Stimulated activated CD4-positive, alpha-beta T cell treated with anti-CD3 and anti-CD28 coated beads, Interleukin-2, amount 100 ng/mL, for 24 hours (primary cell): ENCODE measurements at places on chromosomes 16 and 17.

DNA sequence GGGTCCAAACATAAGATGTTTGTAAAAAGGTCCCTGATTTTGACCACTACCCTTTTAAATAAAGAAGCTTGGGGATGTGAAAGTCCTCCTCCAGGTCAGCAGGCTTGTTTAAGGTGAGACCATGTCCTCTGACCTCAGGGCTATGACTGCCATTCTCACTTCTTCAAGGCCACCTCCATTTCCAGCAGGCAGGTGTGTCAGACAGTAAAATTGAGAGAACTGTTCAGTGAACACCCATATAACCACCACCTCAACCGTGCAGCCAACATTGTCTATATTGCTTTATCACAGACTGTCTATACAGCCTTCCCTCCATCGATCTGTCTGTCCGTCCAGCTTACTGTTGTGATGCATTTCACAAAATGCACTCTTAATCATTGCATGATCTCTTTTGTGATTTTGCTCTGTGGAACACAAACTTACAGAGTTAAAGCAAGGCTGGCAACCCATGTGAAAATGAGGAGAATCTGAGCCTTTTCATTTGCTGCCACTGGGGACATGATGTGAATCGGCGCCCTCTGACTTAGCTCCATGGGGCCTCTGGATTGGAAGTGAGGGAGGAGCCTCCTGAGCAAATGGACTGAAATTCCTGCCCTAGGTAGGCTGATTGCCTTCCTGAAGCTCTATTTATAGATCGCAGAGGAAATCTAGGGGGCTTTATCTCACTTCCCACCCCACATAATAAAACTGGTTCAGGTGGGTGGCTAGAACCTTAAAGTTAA, 53.8 kb downstream of the ZNRF1 start:
- DNase-seq, result no peak

DNA sequence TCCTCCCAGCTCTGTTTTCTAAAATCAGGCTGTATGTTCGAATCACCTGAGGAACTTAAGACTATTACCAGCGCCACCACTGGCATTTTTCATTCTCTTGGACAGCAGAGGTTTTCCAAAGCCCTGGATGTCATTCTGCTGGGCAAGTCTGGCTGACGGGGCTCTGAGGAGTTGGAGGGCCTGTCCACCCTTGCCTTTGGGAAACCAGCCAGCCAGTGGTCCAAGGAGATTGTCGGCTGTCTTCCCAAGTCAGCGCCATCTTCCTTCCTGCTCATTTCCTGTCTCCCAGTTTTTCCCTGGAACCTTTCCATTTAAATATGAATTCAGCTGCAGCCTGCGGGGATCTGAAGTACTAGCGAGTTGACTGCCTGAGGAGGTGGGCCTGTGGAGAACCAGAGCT, 258.3 kb downstream of the PRKCA start:
- no peak for DNase-seq

- peak; percentile 43 for DNase-seq
Observed at GRCh38 chr17:66633317-66633965, 201.5 kb upstream of the CACNG5 start.

- no peak for DNase-seq
Observed at GRCh38 chr17:57138956-57139576, 54.0 kb downstream of the AKAP1 start.

DNA sequence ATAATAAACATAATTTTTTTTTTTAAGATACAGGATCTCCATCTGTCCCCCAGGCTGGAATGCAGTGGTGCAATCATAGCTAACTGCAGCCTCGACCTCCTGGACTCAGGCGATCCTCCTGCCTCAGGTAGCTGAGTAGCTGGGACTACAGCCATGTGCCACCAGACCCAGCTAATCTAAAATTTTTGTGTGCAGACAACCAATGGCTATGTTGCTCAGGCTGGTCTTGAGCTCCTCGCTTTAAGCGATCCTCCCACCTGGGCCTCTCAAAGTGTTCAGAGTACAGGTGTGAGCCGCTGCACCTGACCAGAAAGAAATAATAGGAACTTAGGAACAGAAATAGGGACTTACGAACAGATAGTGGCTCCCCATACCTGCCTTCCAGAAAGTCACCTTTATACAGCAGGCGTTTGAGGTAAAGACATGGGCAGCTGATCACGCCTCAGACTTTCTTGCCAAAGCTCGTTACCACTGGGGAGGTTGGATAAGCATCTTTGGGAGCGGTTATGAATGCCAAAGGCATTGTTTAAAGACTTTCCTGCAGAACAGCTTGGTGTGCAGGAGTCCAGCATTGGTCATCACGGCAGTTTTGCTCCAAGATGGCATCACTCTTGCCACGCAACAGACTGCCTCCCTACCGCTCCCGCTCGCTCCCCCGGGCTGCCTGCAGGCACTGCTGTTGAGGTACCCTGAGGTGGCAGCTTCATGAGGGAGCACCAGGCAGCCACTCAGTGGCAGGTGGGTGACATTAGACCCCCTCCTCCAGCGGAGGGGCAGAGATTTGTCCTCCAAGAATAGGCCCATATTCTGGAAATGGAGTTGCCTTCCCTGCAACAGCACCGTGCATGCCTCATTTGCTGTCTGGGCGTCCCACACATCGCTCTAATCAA, 13.6 kb downstream of the COX4I1 start:
- DNase-seq, result no peak

- DNase-seq, result no peak
Observed at GRCh38 chr16:5314377-5314776, 216.8 kb upstream of the EEF2KMT start.

DNA sequence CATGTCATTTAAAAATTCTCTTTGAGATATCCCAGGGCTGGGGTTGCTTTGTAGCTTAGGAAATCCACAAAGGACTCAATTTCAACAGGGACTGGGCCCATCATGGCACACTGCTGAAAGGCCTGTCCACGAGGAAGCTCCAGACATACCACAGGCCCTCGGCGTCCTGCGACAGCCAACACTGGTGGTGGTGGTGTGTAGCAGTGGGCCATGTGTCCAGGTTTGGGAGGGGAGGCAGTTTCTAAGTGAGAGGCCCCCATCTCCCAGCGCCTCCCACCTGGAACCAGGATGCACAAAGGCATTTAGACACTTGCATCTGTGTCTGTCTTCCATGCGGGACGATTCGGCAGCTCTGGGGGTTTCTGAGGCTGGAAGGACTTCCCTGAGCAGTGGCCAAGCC, 65.2 kb upstream of the ZNF423 start:
- DNase-seq, result no peak
